ENCODE measurements at places on chromosomes 1 and 21.
A peak's percentile ranks its signal among the peaks of the same experiment; 100 is the strongest.

DNA sequence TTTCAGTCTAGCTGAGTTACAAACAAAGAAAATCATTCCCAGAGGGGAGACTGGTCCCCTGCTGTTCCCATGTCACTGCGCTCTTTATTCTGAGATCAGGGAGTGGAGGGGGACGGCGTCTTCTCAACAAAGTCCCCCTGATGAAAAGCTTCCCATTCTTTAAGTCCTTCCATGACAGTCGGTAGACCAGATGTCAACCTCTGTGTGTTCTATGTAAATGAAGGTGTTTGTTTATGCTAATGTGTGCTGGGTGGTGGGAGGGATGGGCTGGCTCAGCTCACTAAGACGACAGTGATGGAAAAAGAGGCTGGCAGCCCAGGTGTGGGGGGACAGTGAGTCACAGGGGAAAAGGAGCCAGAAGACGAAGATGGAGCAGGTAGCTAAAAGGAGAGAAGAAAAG, 148.2 kb upstream of the KLHDC7A start:
- DNase-seq = no peak

DNA sequence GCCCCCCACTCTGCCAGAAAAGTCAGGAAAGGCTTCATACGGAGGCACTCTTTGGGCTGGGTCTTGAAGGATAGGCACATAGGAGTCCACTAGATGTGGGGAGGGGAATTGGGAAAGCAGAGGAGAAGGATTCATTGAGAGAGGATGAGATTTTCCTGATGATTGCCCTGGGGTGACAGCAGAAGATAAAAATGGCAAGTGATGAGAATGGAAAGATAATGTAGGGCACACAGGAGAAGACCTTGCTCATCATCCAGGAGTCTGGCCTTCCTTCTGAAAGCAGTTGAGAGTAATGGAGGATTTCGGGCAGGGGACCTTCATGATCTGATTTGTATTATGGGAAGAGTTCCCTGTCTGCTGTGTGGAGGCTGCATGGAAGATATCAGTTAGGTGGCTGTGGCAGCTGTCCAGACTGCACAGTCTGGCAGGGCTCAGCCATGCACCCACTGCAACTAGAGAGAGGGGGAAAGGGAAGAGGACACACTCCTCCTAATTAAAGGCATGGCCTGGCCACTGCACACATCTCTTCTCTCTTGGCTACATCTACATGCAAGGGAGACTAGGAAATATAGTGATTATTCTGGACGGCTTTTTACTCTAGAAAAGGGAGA, 9.6 kb upstream of the FABP3 start:
- no peak for DNase-seq

- no peak for DNase-seq
These were observed 876.5 kb upstream of the B3GALT2 start for GRCh38 chr1:194062962-194063361.

DNA sequence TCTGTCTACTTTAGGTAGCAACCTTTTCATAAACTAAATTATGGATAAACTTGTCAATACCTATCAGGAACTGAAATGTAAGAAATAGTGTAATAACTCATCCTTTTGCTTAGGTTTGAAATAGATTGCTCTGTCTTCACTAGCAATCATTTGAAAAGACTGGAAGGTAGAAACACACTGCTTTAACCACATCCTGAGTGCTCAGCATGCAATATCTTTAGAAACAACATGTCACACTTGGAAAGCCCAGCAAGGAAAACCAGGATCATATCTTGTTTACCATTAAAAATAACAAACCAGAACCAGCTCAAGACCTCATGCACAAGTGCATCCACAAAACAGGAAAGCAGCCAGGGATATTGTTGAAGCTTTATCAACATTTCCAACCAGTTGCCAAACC, 3.6 kb downstream of the KCNJ6 start:
- DNase-seq = no peak

DNA sequence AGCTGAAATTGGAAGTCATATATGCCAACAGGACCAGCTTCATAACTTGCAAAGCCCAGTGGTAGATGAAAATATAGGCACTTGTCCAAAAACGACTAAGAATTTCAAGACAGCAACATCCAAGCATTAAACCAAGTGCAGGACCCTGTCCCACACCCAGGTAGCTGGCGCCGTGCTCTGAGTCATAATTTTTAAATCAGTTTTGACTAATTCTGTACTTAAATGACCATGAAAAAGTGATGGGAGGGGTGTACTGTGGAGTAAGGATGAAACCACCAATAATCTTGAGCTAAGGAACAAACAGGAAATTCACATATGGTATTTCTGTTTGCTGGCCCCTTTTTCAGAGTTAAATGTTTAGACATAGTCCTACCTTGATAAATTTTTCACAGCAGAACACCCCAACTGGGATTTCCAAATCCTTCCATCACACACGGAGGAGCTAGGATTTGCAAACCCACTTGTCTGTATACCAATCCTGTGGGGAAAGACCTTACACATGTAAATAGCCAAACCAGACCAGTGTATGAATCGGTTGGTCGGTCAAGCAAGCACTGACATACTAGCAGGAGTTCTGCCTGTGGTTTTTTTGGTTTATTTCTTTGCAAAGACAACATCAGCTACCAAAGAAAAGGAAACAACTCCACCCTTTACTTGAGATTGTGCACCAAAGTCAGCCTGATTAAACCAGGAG, 235.7 kb upstream of the RAB4A start:
- peak; percentile 55 for DNase-seq

- DNase-seq = no peak
These were observed 33.8 kb upstream of the EYA3 start for GRCh38 chr1:28122183-28122582.

DNA sequence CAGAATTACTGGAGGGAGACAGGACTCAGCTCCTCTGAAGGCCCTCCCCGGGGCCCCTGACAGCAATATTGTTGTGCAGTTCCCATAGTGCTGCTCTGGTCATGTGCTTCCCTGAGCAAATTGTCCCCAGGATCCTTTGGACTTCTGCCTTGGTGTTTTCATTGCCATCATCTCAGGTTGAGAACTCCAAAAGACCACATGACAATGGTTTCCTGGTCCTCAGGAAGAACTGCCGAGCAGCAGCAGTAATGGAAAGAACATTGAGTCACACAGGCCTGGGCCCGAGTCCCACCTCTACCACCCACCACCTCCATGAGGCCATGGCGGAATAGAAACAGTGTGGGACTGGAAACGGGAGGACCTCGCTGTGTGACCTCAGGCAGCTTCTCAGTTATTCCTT, 6.3 kb upstream of the CTTNBP2NL start:
- no peak for DNase-seq

GRCh38 chr1:64469977-64470664, at the start of gene CACHD1:
CACHD1 (plus strand) TSS chr1:64470129; CDS start chr1:64470745, 616 bp downstream.
- peak; percentile 15 for DNase-seq

DNA sequence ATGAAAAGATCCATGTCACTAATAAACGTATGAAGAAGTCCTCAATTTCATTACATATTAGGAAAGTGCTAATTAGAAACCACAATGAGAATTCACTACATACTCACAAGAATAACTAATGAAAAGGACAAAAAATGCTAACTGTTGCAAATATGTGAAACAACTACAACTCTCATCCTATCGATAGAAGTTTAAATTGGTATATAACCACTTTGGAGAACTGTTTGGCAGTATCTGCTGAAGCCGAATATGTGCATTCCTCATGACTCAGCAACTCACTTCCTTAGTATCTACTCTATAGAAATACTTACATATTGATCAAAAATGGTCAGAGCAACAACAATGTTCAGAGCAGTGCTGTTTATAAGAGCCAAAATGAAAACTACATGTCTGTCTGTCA, 66.8 kb downstream of the PLPPR4 start:
- DNase-seq = no peak

DNA sequence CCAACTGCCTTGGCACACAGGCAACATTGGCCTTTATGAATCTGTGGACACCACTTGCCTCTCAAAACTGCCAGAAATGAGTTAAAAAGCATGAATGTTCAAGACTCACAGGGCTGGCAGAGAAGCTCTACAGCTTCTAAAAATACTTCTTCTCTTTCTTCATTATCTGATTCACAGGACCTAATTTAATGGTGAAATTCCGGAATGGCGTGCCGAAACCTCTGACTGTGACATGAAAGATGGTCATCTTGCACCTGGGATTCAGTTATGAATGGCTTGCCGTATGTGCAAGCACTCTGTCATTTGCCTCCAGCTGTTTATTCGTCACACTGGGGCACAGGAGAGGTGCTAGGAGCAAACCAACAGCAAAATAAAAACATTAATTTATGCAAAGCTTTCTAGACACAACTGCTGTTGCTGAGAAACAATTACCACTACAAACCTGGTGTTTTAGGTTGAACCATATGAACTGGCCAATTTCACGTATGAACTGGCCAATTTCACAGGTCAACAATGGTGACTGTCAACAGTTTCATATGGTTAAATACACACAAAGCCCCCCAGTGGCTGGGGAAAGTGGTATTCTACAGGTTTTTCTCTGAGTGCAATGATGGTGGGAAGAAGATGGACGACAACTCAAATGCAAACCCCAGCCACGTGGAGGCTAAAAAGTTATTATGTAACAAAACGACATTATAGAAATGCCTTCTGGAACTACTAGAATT, 648.3 kb downstream of the KIF26B start:
- no peak for DNase-seq

GRCh38 chr21:37249112-37249904, 17.8 kb downstream of the VPS26C start:
- DNase-seq = no peak

DNA sequence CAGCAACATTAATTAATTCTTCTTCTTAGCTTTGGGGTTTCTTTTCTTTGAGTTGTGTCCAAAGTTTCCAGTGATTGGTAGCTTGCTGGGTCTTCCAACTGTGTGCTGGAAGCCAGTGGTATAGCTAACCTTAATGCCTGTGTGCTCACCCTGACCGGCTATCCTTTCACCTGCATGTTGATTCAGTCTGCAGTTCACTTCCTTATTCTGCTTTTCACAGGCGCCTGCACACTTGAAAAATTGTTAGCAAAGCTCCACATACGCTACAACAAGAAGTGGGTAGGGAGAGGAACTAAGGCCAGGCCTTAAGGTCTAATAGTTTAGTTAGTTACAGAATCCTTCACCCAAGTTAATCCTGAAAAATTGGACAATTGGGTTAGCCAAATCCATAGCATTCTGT, 35.7 kb downstream of the NCF2 start:
- DNase-seq = no peak
